ENCODE measurements at places on chromosomes 16 and 17.

DNA sequence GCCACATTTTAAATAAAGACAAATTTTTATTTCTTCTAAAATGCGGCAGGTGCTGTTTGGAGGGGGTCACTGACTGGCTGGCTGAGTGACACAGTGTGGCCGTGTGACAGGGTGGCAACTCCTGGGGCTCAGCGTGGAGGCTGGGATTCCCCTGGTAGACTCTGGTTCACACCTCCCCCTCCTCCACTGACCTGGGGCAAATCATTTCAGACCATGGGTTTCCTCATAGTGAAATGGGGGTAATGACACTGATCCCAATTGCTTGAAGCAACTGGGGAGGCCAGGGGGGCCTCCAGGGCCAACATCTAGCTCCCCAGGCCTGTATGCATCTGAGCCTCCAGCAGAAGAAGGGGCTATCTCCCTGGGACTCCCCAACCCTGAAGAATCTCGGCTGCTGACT lies 6.6 kb downstream of the HSD11B2 start:
- peak; percentile 20 for DNase-seq

GRCh38 chr17:75894049-75894733 lies 2.6 kb downstream of the TRIM65 start:
- DNase-seq = no peak

DNA sequence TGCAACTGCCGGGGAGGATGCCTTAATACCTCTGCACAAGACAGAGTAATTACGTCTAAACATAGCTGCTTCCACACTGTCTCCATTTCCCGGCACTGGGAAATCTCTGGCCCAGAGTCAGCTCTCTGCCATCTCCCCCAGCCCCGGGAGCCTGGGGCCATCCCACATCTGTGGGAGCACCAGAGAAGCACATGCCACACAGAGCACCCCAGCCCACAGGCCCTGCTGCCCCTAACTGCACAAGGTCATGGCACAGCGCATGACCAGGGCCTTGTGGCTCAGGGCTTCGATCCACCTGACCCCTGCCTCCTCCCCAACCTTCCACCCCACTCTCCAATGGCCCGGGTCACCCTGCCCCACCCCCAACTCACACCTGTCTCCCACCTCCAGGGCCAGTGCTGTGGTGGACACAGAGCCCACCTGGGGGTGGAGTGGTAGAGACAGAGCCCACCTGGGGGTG lies 36.6 kb upstream of the RBFOX3 start:
- DNase-seq = no peak

- DNase-seq = no peak
Measured at GRCh38 chr16:86854058-86854621, 275.8 kb downstream of the FOXL1 start.

- no peak for DNase-seq
Measured at GRCh38 chr17:41199421-41200078, 9.9 kb downstream of the KRTAP9-1 start.

GRCh38 chr17:42566215-42566882 lies 551 bp upstream of the MLX start:
- DNase-seq = no peak

Data from activated naive CD4-positive, alpha-beta T cell treated with anti-CD3 and anti-CD28 coated beads for 36 hours (primary cell).